ENCODE measurements at places on chromosomes 3 and 15.
A peak's percentile ranks its signal among the peaks of the same experiment; 100 is the strongest.

- no peak for DNase-seq
These were observed 75.6 kb downstream of the UBP1 start for GRCh38 chr3:33364531-33365128.

- no peak for DNase-seq
These were observed 30.2 kb upstream of the ATOSA start for GRCh38 chr15:52709187-52709981.

GRCh38 chr3:71033681-71034220 lies 549.8 kb downstream of the FOXP1 start:
- no peak for DNase-seq

GRCh38 chr3:2595486-2595885 lies 496.8 kb downstream of the CNTN4 start:
- no peak for DNase-seq

- DNase-seq: no peak
These were observed 68.4 kb downstream of the WHAMM start for GRCh38 chr15:82877825-82878224.

DNA sequence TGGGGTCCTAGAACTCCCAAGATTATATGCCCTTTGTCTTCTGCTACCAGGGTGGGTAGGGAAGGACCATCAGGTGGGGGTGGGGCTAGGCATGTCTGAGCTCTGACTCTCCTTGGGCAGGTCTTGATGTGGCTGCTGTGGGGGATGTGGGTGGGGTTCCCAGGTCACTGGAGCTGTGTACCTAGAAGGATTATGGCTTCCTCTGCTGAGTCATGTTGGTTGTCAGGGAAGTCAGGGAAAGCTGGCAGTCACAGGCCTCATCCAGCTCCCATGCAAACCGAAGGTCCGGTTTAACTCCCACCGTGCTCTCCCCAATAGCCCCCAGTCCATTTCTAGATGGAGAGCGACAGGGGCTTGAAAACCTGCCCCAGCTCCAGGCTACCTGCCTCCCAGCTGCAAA lies 35.2 kb downstream of the EID1 start:
- DNase-seq: no peak

DNA sequence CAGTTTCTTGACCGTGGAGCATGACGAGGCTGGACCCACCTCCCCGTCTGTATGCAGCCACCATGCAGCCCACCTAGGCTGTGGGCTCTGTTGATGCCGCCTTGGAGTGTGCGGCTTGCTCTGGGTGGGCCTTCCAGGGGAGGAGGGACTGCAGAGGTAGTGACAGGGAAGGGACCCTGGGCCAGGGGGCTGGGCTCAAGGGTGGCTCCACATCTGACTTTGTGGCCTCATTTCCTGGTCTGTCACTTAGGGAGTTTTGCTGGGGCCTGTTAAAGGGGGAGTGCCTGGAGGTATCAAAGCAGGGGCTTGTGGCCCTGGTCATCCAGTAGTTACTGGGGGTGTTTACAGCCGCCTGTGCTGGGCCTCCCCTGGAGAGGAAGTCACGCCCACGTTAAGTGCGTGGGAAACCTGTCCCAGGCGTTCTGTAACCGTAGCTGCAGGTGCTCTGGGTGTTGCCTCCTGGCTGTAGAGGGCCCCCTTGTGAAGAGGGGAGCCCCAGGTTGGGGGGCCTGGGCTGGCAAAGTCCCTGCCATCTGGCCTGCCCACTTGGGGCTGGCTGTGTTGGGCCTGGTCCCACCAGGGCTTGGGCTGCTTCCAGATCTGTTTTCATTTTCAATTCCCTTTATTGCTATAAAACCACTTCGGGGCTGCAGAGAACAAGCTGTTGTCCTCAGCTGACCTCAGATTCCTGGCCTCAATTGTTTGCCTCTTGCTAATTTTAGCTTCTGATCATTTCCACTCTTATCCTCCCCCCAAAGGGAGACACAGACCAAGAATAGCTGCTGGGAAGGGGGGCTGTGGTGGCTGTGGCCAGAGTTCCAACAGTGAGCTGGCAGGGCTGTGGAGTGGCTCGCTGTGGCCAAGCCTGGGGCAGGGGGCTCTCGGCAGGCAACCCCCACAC lies 26.5 kb downstream of the KLF13 start:
- no peak for DNase-seq

- no peak for DNase-seq
These were observed 20.1 kb downstream of the TMEM108 start for GRCh38 chr3:133058243-133058642.

DNA sequence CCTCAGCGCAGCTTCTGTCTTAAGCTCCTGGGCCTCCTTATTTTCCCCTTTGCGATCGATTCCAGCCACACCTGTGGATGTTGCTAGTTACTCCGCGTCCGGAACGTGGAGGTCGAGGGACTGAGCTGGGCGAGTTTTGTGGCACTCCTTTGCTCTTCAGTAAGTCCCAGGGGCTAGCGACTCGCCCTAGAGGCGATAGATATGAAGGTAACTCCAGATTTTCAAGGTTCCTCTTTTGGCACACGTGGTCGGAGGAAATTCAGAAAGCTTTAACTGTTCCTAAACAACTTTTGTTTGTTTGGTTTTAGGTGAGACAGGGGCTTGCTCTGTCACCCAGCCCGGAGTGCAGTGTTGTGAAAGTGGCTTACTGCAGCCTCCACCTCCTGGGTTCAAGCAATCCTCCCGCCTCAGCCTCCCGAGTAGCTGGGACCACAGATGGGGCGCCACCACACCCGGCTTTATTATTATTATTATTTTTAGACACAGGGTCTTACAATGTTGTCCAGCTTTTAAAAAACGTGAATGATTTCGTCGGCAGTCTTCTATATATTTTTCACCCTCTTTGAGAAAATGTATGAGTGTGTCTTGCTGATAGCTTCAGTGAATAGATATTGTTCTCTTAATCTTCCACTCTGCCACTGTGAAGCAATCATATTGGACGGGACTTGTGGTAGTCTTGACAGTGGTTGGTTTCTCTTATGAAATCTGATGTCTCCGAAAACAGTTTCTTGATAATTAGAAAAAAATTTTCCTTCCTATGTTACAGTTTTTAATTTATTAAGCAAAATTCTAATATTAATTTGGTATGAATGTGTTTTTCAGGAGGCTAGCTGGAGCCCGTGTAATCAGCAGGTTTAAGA lies 785 bp downstream of the MFSD1 start:
- peak; percentile 65 for DNase-seq

DNA sequence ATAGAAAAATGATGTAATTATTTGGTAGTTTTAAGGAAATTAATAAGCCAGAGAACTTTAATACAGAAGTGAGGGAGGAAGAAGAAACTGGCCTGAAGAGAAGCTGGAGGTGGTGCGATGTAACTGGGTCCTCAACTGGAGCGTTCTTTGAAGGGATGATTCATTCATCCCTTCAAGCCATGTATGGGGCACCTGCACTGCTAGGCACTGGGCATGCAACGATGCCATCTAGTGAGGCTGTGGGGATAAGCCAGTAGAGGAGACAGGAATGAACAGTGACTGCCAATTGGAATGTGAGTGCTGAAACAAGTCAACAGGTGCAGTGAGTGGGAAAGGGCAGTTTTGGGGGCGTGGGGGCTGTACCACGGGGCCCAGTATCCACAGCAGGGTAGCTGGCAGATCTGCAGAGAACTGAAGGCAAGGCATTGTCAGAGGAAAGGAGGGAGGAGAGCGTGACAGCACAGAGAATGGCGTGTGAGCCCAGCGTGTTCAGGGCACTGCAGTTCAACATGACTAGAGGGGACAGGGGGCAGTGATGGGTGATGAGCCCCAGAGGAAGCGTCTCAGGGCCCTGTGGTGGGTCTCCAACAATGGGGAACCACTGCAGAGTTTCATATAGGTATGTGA lies 3.8 kb upstream of the KIF23 start:
- DNase-seq: peak; percentile 54

GRCh38 chr3:190048932-190049441 lies 71.7 kb downstream of the P3H2 start:
- peak; percentile 58 for DNase-seq

DNA sequence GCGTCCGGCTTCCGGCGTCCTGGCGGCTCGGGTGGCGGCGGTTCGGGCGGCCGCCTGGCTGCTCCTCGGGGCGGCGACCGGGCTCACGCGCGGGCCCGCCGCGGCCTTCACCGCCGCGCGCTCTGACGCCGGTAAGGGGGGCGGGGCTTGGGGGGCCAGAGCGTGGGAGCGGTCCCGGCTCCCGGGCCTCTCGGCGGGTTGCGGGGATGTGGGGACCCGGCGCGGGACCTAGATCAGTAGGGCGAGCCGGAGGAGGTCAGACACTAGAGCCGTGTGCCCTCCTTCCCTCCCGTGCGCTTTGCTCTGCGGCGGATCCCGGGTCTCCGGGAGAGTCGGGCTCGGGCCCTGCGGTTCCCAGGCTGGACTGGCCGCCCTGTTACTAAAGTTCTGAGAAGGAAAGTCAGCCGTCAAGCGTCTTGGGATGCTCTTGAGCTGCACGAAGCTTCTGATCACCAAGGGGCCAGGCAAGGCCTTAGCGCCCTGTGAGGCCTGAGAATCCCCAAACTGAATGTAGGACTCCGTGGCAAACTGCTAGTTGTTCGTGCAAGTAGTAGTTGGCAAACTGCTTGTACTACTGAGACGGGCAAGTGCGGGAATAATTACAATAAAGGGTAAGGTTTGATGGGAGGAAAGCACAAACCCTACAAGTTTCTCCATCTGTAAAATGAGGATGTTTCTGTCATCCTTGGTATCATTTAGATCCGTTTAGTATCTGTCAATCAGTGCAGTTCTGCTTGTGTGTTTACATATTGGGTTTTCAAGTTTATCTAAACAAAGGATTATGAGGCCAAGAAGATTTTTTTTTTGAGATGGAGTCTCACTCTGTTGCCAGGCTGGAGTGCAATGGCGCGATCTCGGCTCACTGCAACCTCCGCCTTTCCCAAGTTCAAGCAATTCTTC lies 587 bp downstream of the PIGX start:
- DNase-seq: peak; percentile 55

- no peak for DNase-seq
These were observed 15.4 kb upstream of the PIK3CB start for GRCh38 chr3:138850151-138850550.

DNA sequence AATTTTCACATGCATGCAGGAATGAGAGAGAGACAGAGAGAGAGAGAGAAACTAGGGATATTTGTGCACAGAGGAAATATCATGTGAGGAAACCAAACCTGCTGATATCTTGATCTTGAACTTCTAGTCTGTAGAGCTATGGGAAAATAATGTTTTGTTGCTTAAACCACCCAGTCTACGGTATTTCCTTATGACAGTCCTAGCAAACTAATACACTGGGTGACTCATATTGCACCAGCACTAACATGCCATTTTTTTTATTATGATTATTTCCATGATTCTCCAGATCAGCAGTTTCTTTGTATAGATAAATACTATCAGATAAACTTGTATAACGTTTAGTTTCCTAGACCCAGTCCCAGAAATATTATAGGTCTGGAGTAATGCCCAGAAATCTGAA lies 1259.0 kb downstream of the ZPLD1 start:
- DNase-seq: no peak

- peak; percentile 38 for DNase-seq
These were observed 90.0 kb downstream of the APBA2 start for GRCh38 chr15:28975766-28976179.

GRCh38 chr3:23798876-23799275 lies 6.9 kb upstream of the UBE2E1 start:
- DNase-seq: no peak

DNA sequence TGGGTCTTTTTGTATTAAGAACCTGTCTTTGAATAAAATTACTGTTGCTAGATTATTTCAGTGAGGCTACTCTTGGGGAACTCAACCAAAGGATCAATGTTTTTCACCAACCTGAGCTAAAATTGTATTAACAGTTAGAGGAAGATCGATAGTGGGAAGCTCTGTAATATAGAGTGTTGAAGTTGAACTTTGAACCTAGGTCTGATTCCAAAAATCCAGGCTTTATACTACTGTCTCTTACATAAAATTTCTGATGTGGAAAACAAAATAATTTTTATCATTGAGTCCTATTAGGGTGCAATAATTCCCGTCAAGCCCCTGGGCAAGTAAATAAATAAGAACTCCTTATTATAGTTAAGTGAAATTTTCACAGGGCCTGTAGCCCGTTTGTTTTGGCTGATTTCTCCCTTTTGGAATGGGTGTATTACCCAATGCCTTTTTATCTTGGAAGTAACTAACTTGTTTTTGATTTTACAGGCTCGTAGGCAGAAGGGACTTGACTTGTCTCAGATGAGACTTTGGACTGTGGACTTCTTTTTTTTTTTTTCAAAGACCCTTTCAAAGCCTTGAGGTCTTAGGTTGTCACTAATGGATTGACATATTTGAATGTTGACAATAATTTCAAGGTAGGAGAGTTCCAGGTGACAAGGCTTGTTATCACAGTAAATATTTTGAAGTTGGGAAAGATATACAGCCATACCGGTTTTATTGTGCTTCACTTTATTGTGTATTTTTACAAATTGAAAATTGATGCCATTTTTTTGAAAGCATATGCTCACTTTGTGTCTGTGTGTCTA lies 276.1 kb downstream of the NFKBIZ start:
- DNase-seq: no peak

- DNase-seq: peak; percentile 10
These were observed 334.8 kb downstream of the ERC2 start for GRCh38 chr3:56133423-56133822.

Data from kidney glomerular epithelial cell (primary cell).